ENCODE measurements at places on chromosomes 16 and 17. TPM values are rescaled to one million over a fixed set of nuclear protein-coding genes. Genes with fewer than 3 reads are reported as not detected.

- DNase-seq: no peak
Observed at GRCh38 chr16:62100651-62101050, 64.4 kb upstream of the CDH8 start.

SLC12A3 gene
- not detected for total RNA-seq

- DNase-seq: no peak
Observed at GRCh38 chr17:30395398-30396022, 16.8 kb downstream of the CPD start.

GPRC5C gene
- 80.3 TPM for total RNA-seq
